ENCODE measurements at places on chromosomes 2 and 18. TPM values are rescaled to one million over a fixed set of nuclear protein-coding genes. Genes with fewer than 3 reads are reported as not detected.

The EGR4 gene
- 2.1 TPM for total RNA-seq

DNA sequence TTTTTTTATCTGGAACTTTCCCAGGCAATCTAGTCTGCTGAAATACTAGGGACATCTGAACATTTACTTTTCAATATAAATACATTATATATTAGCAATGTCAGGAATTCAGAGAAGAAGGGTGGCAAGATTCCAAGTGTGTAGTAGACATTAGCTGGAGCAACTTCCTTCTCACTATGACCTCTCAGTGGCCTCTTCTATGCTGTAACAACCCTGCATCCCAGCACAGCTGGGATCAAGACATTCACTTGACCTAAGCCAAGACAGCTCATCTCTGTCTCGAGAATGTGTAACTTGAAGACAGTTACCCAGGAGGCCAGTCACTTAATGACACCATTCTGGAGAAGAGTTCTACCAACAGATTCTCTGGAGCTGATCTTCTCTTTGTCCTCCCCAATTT, 61.7 kb upstream of the RALBP1 start:
- H3K27me3 ChIP-seq = no peaks in the 10 kb centered on the region
- DNase-seq = no peak
- no peaks in the 10 kb centered on the region for H3K4me1 ChIP-seq
- no peaks in the 10 kb centered on the region for H3K36me3 ChIP-seq
- H3K27ac ChIP-seq = no peak overlapping the region

GRCh38 chr2:56474412-56475158, 290.8 kb downstream of the CCDC85A start:
- H3K27me3 ChIP-seq = no peaks in the 10 kb centered on the region
- no peak overlapping the region for H3K27ac ChIP-seq
- H3K4me1 ChIP-seq = no peaks in the 10 kb centered on the region
- DNase-seq = no peak
- no peaks in the 10 kb centered on the region for H3K36me3 ChIP-seq

GRCh38 chr2:53527056-53527455, 240.5 kb upstream of the CHAC2 start:
- H3K4me3 ChIP-seq = no peak overlapping the region
- peaks cover 1% of the 10 kb centered on the region for H3K36me3 ChIP-seq
- H3K4me1 ChIP-seq = no peaks in the 10 kb centered on the region
- peak overlapping the region; percentile 6 for H3K27ac ChIP-seq
- no peak for DNase-seq

The IL36A gene
- 0.84 TPM for total RNA-seq

The SLC9A4 gene
- total RNA-seq = 0.14 TPM

The E2F6 gene
- total RNA-seq = 6.8 TPM

- H3K4me1 ChIP-seq = no peaks in the 10 kb centered on the region
- H3K27ac ChIP-seq = no peak overlapping the region
- H3K36me3 ChIP-seq = no peaks in the 10 kb centered on the region
- H3K4me3 ChIP-seq = no peak overlapping the region
- no peak for DNase-seq
Observed at GRCh38 chr18:25467226-25467987, 115.4 kb upstream of the ZNF521 start.

GRCh38 chr2:160156665-160157064, 43.4 kb downstream of the ITGB6 start:
- H3K27me3 ChIP-seq = peaks cover under 1% of the 10 kb centered on the region
- no peak overlapping the region for H3K27ac ChIP-seq
- DNase-seq = no peak
- no peaks in the 10 kb centered on the region for H3K36me3 ChIP-seq
- H3K4me3 ChIP-seq = no peak overlapping the region

DNA sequence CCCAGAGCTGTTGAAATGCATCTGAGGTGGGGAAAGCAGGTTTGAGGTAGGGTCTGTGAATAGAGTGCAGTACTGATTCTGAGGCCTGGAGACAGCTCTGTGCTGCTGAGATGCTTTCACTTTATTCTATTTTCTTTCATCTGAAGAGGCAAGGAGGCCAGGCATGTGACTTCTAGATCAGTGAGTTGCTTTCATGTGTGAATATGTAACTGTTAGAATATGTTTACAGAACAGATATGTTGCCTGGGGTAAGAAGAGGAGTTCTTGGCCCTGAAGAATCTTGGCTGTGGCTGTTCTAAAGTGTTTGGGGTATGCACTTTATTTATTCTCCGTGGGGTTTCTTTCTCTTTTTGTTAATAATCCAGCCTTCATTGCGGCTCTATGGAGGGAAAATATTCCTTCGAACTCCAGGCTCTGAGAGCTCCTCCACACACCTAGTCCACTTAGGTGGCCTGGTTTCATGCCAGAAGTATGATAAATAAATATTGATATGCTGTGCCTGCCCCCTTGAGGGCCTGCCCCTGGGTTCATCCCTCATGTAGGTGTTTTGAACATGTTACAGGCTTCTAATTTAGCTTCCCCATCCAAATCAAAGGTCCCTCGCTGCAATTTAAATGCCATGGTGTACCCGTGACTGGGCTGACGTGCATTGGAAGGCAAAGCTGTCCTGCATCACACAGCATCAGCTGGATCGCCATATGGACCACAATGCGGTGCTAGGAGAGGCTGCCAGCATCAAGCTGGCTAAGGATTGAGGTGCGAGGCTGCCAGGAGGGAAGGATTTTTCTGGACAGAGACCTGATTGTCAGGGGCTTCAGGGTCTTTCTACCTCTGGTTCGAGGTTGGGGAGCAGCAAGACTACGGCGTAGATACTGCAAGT, 102.9 kb downstream of the PRKCE start:
- DNase-seq = no peak
- H3K4me1 ChIP-seq = peaks cover 22% of the 10 kb centered on the region
- H3K27ac ChIP-seq = no peak overlapping the region
- no peaks in the 10 kb centered on the region for H3K27me3 ChIP-seq
- no peaks in the 10 kb centered on the region for H3K36me3 ChIP-seq

DNA sequence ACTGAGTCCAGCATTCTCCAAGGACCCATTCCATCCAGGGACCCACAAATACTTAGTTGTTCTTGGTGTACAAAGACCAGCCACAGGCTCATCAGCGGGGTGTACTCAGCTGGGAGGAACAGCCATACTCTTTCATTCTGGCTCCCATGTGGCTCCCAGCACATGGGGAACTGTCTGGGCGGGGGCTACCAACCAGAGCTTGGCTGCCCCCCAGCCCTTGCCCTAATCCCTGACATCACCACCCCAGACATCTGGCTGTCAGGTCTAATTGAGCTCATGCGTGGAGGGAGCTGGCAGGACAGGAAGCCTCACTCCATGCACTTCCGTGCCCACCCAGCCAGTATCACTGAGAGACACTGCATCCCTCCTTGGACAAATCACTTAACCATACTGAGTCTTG, 283.6 kb downstream of the DYSF start:
- no peak overlapping the region for H3K4me3 ChIP-seq
- no peaks in the 10 kb centered on the region for H3K36me3 ChIP-seq
- no peaks in the 10 kb centered on the region for H3K4me1 ChIP-seq
- H3K27me3 ChIP-seq = peaks cover 5% of the 10 kb centered on the region

GRCh38 chr18:21327101-21327500, 85.1 kb downstream of the GREB1L start:
- H3K27me3 ChIP-seq = no peaks in the 10 kb centered on the region
- H3K4me1 ChIP-seq = no peaks in the 10 kb centered on the region
- H3K4me3 ChIP-seq = no peak overlapping the region
- no peaks in the 10 kb centered on the region for H3K36me3 ChIP-seq
- H3K27ac ChIP-seq = no peak overlapping the region
- DNase-seq = no peak

The RAX gene
- not detected for total RNA-seq

The VWA3B gene
- total RNA-seq = 0.19 TPM

The RAMP1 gene
- total RNA-seq = 1.8 TPM

The MSTN gene
- total RNA-seq = not detected

The ARID5A gene
- total RNA-seq = 424 TPM

The OR6B2 gene
- total RNA-seq = not detected

The C1QL2 gene
- not detected for total RNA-seq

- H3K4me1 ChIP-seq = no peaks in the 10 kb centered on the region
- H3K27me3 ChIP-seq = peaks cover 24% of the 10 kb centered on the region
- no peak for DNase-seq
- H3K27ac ChIP-seq = no peak overlapping the region
- H3K36me3 ChIP-seq = no peaks in the 10 kb centered on the region
- no peak overlapping the region for H3K4me3 ChIP-seq
Observed at GRCh38 chr2:236743039-236743920, 173.7 kb downstream of the ACKR3 start.

GRCh38 chr18:59927246-59927825, 27.5 kb downstream of the PMAIP1 start:
- DNase-seq = peak; percentile 56
- H3K4me3 ChIP-seq = peak overlapping the region; percentile 65
- H3K4me1 ChIP-seq = peaks cover 46% of the 10 kb centered on the region
- H3K36me3 ChIP-seq = no peaks in the 10 kb centered on the region
- H3K27me3 ChIP-seq = peaks cover 9% of the 10 kb centered on the region

The C2orf78 gene
- not detected for total RNA-seq

GRCh38 chr2:68825866-68826265, 45.3 kb downstream of the BMP10 start:
- peak overlapping the region; percentile 9 for H3K27ac ChIP-seq
- DNase-seq = no peak
- peaks cover 32% of the 10 kb centered on the region for H3K4me1 ChIP-seq
- H3K4me3 ChIP-seq = no peak overlapping the region

The KLHL29 gene
- 4.0 TPM for total RNA-seq

The ACSL3 gene
- 69.3 TPM for total RNA-seq
